NCI-H2227 treated with DMSO at 0.1 percent for 48 hours (cell line): ENCODE measurements at places on chromosomes 7 and 10.

DNA sequence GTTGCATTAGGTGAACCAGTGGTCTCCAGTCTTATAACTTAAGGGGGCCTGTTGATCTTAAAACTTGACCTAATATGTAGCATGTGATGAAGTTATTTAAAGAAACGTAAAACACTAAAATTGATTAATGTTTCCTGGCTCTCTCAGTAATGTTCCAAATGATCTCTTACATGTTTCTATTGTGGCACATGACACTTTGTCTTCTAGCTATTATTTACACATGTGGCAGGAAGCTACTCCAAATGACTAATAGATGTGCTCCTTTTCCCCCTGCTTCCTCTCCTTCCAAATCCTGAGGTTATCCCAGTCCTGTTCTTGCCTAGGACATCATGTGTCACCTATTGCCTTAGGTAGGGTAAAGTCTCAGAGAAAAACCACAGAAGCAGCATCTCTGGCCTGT, 89.4 kb downstream of the FAS start:
- no peak for DNase-seq

DNA sequence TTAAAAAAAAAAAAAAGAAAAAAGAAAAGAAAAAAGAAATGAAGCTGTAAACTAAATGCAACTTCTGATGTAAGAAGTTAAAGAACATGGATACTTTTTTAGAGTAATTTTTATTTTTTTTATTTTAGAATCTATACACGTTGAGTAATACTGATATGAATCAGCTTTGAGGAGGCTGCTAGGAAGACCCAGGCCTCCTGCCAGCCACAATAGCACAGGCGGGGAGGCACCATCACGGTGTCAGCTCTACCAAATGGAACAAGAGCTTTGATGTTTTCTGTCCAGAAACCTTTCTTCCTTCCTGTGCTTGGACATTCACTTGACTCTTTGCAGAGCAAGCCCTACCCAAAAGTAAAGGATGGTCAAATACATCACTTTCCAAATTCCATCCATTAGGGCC, 45.3 kb upstream of the EGR2 start:
- no peak for DNase-seq

DNA sequence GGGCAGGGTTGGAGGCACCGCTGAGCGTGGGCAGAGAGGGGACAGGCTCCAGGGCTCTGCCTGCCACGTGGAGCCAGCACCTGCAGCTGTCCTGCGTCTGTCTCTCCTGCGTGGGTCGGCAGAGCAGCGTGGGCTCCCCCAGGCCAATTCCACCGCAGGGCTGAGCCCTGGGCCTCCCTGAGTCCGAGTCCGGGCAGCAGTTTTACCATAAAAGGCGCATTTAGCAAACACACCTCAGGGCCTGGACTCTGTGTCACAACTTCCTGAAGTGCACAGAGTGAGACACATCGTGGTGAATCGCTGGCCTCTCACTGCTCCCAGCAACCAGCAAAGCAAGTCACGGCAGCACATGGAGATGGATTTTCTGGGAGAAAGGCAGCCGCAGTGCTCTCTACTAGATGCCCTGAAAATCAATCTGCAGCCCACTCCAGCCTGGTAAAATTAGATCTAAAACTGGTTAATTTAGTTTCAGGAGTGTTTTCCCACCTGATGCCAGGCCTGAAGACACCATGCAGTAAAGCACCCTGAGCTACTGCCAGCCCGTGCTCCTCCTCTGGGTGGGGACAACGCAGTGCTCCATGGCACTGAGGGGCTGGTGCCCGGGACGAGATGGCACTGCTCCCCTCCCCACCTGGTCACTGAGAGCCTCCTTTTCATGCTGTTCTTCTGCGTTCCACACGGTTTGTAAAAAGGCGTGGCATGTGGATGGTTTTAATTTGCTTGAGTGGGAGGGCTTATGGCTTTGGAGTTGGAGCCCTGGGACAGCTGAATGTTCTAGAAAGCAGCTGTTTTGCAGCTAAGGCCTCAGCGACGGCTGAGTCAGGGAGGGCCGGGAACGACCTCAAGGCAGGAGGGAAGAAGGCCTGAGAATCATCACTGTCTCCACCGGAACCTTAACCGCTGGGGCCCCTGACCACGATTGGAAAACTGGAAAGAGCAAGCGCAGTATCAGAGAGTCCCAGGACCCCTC, 336.9 kb downstream of the ADARB2 start:
- DNase-seq, result no peak

- no peak for DNase-seq
Observed at GRCh38 chr7:38938001-38938485, 29.1 kb upstream of the VPS41 start.

DNA sequence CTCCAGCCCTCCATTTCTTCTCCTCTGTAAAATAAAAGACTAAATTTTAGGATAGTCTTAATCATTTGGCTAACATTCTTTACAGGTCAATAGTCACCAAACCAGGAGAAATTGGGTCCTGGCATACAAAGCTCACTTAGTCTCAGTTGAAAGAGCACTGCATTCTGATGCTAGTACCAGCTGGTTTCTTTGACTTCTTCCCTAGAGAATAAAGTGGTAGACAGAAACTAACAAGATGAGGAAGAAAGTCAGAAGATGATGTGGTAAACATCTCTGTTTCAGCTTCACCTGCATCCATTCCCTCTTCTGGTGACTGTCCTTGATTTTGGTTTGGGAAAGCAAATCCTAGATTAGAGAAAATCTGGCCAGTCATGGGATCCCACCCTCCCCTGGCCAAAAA, 37.2 kb downstream of the NKX2-3 start:
- DNase-seq, result no peak

DNA sequence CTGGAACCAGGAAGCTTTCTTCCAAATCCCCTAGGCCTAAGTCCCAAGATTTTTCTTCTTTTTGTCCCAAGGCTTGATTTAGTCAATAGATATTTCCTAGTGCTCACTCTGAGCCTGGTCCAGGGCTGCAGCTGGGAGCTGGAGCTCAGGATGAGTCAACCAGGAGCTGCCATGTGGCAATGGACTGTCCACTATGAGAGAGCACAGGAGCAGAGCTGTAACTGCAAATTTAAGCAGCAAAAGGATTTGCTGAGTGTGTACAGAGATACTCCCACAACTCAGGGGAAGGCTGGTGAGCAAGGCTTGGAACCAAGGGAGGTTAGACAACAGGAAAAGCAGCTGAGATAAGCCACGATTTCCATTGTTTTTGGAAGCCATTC, 92.1 kb upstream of the CXCL12 start:
- DNase-seq, result no peak

GRCh38 chr7:159027056-159027788, 117.4 kb downstream of the VIPR2 start:
- DNase-seq, result no peak

DNA sequence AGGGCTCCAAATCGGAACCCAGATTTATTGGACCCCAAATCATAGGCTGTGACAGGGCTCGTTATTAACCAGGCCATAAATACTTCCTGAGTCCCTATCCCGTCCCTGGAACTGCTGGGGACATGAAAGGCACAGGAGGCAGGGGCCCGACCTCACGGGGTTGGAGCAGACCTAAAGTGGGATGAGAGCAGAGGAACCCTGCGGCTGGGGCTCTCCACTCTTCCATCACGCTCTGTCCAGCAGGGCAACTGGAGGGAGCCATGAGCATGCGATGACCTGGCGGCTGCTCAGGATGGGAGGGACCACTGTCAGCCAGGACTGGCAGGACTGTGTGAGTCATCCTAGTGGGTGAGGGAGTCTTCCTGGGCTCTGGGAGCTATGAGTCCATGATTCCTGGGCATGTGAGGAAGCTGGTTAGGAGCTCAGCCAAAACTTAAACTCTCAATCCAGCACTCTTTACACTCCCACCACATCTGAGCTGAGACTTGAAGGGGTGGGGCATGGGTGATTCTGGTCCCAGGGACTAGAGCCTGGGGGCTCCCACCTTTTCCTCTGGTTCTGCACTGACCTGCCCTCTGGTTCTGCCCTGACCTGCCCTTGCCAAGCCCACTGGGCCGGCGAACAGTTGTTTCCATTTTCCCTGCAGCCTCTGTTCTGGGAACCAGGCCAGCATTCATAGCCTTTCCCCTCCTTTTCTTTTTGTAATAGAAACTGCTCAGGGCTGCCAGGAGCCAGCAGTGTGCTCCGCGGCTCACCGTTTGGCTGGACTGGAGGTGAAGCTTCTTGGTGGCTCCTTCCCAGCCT, 47.1 kb downstream of the SYPL1 start:
- DNase-seq, result peak; percentile 23

GRCh38 chr10:3059974-3060373, 7.4 kb upstream of the PFKP start:
- no peak for DNase-seq

- no peak for DNase-seq
Observed at GRCh38 chr10:97500297-97500575, 1.5 kb downstream of the UBTD1 start.

GRCh38 chr10:124529661-124530214, 68.1 kb downstream of the LHPP start:
- no peak for DNase-seq

GRCh38 chr7:19381321-19381720, 236.1 kb upstream of the FERD3L start:
- DNase-seq, result no peak

GRCh38 chr7:151051108-151051507, 2.8 kb downstream of the ASIC3 start:
- no peak for DNase-seq

DNA sequence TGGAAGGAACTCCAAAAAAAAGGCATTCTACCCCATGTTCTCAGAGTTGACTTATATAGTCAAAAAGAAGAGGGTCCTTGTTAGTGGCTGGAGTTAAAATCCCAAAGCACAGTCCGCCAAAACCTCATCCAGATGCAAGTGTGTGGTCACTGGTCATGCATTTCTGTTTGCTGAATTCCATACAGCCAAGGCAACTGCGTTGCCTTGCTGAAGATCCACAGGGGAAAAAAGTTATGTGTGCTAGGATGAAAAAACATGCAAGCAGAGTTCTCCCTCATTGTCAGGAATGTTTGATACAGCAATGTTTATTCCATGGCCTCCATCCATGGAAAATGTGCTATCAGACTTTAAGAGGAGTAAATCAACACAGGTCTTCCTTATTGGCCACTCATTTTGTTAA, 213.1 kb downstream of the CREB5 start:
- no peak for DNase-seq

- no peak for DNase-seq
Observed at GRCh38 chr10:3791974-3792633, 7.1 kb upstream of the KLF6 start.

GRCh38 chr7:108104324-108104723, 25.8 kb downstream of the LAMB4 start:
- no peak for DNase-seq

DNA sequence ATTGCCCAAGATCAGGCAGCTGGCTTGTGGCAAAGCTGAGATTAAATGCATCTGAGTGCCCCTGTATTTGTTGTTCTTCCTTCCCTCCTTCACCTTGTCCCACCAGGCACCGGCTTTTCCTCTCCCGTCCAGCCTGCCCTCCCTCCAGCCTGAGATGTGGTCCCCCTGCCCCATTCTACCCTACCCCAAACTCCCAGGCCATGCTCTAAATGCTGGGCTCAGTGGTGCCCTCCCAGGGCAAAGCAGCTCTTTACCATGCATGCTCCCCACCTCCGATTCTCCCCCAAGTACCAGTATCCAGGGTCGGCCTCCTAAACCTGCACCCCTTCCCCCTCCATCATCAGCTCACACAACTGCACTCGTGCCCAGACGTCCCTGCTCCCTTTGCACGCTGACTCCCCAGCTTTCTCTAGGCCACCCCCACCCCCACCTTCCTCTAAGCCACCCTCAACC, 36.5 kb downstream of the CALML5 start:
- no peak for DNase-seq

- DNase-seq, result no peak
Observed at GRCh38 chr10:130061760-130062159, 48.9 kb downstream of the C10orf143 start.

- no peak for DNase-seq
Observed at GRCh38 chr10:31590023-31590800, 271.2 kb downstream of the ZEB1 start.

- DNase-seq, result no peak
Observed at GRCh38 chr7:134500982-134501381, 26.4 kb upstream of the AKR1B10 start.

DNA sequence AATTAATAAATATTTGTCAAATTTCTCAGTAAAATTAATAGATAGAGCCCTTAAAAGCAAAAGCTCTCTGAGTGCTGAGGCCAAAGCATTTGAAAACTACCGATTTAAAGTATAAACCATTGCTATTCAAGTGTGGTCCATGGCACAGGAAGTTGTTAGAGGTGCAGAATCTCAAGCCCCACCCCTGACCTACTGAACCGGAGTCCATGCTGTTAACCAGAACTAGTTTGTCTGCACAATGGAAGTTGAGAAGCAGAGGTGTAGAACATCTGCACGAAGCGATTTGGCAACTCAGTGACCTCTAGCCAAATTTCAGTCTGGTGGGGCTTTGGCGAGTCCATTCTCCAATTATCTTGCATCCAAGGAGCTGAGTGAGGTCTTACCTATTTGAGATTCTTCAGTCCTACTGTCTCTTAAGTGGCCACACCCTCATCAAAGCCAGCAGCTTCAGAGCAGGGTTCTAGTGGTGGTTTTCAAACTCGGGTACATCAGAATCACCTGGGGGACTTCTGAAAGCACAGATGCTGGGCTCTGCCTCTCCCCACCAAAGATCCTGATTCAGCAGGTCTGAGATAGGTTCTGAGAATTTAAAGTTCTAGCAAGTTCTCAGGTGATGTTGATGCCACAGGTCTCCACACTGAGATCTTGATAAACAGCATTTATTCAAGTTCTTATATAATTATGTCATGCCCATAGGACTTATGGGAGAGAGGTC, 96.8 kb upstream of the SAMD8 start:
- DNase-seq, result no peak

DNA sequence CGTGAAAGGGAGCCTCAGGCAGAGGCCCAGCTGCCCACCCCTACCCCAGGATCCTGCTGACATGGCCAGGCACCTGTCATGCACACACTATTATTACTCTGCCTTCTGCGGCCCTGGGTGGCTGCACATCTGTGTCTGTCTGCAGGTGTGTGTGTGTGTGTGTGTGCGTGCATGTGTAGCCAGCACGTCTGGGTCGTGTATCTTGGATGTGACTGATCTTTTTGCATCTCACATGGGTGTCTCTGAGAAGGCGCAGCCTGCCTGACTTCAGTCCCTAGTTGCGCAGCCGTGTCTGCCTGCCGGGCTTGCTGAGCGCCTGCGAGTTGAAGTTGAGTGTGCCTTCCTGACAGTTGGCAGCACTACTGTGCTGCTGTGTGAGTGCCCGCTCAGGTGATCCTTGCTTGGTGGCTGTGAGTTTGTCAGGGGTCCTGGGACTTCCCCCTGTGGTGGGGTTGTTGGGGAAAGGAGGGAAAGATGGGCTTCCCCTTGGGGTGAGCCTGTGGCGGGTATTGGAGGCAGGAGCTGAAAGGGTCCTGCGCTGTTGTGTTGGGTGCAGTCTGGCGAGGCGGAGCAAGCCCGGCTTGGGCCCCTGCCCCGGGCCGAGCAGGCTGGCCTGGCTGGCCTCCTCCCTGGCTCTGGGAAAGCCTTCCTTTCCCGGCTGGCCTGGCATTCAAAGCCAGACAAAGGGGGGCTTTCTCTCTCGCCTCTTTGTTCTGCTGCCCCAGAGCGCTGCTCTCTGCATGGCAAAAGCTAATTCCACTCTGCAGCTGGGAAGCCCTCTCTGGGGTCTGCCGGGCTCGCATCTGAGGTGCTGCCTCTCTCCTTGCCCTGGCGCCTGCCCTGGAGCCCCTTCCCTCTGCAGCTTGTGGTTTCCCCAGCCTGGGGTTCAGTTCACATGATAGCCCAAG, 4.9 kb downstream of the TRIM8 start:
- DNase-seq, result no peak

- no peak for DNase-seq
Observed at GRCh38 chr7:43618073-43618472, 35.2 kb downstream of the STK17A start.

- no peak for DNase-seq
Observed at GRCh38 chr7:47512481-47513176, 69.3 kb downstream of the TNS3 start.
